ENCODE measurements at places on chromosomes 11 and 22.

DNA sequence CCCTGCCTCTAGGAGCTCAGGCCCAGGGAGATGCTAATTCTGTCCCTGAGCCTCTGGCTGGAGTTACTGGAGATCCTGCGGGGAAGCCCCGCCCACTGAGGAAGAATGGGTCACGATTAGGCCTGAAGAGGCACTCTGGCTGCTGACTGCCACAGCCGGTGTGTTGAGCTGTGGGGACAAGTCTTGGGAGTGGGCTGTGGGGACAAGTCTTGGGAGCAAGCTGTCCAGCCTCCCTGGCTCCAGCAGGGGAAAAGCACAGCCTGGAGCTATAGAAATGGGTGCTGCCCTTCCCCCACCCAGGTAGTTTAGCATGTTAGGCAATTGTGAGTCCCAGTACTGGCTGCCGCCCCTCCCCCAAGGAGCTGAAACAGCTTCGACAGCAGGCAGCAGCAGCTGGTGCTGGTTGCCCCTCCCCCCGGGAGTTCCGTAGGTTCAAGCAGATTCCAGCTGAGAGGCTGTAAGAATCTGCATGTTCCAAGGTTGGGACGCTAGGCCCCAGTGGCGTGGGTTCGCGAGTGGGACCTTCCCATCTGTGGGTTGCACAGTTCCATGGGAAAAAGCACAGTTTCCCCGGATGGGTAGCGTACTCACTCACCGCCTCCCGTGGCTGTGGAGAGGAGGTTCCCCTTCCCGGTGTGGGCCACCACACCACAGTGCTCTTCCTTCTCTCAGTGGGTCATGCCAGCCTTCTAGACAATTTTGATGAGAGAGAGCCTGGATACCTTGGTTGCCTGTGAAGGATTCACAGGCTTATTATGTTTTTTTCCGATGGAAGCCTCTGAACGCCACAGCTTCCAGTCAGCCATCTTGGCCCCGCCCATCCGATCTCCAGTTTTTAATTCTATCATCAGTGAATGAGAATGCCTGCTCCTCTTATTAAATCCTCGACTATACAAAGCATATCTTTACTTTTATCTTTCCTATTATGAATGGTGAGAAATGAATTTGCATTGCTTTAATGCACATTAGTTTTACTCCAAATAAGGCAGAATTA is 61.5 kb downstream of the MSANTD4 start:
- no peak for DNase-seq

GRCh38 chr11:70158201-70158600 is 44.9 kb upstream of the FADD start:
- DNase-seq, result no peak

DNA sequence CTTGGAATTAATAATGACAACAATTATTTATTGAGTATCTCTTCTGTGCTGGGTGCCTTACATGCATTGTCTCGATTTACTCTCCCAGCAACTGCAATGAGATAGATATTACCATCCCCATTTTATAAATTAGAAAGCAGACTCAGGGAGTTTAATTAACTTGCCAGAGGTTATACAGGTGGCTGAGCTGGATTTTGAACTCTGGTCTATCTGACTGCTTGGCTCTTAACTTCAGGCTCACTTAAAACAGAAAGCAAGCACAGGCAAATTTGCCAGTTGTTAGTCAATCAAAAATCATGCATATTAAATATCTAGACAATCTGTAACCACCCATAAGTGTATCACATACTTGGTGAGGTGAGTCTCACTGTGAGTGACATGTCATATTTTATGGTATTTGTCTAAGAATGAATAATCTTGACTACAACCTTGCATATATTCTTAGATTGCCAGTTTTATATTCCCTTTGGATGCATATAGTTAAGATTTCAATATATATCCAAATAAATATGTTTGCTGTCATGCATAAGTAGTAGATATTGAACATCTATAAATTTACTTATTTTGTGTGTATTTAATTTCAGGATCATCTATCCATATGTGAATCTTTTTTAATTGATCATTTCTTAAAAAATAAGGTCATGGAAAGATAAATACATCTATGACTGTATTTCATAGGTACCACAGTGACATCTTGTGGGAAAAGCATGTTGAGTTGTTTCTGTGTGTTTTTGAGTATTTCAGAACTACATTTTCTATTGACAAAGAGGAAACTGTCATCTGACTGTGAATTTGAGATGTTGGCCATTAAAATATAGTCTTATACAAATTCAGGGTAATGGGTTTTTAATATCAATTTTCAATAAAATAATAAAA is 112.0 kb upstream of the ARHGAP42 start:
- DNase-seq, result no peak

- no peak for DNase-seq
These were observed 130.5 kb upstream of the C11orf58 start for GRCh38 chr11:16607675-16608644.

GRCh38 chr22:32531931-32532819 is 57.6 kb downstream of the FBXO7 start:
- no peak for DNase-seq

GRCh38 chr11:64960719-64961118 is 11.2 kb downstream of the MAJIN start:
- no peak for DNase-seq

DNA sequence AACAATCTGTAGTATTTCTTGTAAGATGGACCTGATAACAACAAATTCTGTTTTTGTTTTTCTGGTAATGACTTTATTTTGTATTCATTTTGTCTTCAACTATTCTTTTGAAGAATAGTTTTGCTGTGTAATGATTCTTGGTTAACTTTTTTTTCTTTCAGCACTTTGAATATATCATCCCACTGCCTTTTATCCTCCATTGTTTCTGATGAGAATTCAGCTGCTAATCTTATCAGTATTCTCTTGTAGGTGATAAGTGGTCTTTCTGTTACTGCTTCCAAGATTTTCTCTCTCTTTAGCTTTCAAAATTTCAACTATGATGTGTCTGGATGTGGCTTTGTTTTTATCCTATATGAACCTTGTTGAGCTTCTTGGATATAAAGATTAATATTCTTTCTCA is 21.5 kb downstream of the GALNT18 start:
- no peak for DNase-seq

- no peak for DNase-seq
These were observed 30.0 kb downstream of the CYB5R2 start for GRCh38 chr11:7643314-7643713.

- DNase-seq, result no peak
These were observed 435 bp upstream of the TAF6L start for GRCh38 chr11:62770778-62771143.

DNA sequence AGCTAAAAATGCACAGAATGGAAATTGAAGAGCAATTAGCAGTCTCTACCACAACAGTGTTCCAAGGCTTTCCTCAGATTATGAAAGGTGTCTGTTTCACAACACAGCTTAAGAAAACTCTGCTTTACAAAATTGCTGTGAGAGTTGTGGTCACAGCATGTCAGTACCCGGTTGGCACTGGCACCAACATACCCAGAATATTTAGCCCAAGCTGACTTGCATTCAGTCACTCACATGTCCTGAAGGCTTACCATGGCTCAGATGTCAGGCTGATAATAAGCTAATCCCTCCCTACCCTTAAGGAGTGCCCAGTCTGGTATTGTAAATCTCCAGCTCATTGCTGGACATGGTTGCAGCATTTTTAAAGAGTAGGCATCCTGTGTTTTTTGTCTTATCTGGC is 14.9 kb downstream of the NCR3LG1 start:
- DNase-seq, result no peak

GRCh38 chr11:75811485-75811884 is 3.5 kb upstream of the UVRAG start:
- no peak for DNase-seq

- DNase-seq, result no peak
These were observed 76.3 kb downstream of the PRCP start for GRCh38 chr11:82823647-82824619.

DNA sequence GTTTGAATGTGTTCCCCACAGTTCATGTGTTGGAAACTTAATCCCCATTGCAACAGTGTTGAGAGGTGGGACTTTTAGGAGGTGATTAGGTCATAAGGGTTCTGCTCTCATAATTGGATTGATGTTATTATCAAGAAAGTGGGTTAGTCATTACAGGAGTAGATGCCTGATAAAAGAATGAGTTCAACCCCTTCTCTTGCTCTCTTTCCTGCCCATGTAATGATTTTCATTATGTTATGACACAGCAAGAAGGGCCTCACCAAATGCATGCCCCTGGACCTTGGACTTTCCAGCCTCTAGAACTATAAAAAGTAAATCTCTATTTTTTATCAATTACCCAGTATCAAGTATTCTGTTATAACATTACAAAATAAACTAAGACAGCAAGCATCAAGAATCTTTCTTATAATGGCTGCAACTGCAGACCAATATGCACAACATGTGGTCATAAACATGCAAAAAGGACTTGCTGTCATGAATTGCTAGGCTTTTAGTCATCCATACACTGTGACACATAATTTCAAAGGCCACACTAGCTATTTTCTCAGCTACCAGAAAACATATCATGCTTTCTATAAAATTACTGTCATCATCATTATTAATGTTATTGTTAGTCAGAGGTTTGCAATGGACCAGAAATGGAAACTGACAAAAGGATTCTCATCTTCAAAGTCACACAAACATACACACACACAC is 99.9 kb upstream of the GUCY1A2 start:
- DNase-seq, result no peak

DNA sequence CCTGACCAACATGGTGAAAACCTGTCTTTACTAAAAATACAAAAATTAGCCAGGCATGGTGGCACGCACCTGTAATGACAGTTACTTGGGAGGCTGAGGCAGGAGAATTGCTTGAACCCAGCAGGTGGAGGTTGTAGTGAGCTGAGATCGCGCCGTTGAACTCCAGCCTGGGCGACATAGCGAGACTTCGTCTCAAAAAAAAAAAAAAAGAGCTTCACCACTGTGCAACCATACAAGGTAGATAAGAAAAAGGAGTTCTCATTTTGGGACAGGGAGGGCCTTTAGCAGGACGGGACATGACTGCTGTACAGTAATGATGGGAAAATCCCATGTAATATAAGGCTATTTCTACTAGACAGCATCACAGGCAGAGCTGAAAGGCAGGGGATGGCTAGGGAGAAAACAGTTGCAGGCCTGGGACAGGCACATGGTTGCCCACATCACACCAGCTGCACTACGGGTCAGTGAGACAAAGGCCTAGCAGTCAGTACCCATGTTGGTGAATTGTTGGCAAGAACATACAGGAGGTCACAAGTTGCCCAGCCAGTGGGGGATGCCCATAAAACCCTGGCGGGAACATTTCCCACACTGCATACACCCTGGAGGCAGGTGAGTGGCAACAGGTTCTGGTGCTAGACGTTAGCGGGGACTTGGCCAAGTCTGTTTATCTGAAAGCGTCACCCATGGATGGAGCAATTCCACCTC is 5.4 kb downstream of the TANGO2 start:
- no peak for DNase-seq

- no peak for DNase-seq
These were observed 127.2 kb downstream of the SHANK2 start for GRCh38 chr11:71125150-71125549.

- no peak for DNase-seq
These were observed 1.4 kb upstream of the BATF2 start for GRCh38 chr11:64998141-64998540.

- DNase-seq, result no peak
These were observed 14.6 kb upstream of the FLRT1 start for GRCh38 chr11:64020976-64021756.

- no peak for DNase-seq
These were observed 142.6 kb downstream of the ATXN10 start for GRCh38 chr22:45814198-45814597.

GRCh38 chr22:32323513-32324164 is 34.0 kb upstream of the RFPL3 start:
- DNase-seq, result no peak

- peak; percentile 59 for DNase-seq
These were observed 84.1 kb downstream of the PDE2A start for GRCh38 chr11:72589802-72590761.

DNA sequence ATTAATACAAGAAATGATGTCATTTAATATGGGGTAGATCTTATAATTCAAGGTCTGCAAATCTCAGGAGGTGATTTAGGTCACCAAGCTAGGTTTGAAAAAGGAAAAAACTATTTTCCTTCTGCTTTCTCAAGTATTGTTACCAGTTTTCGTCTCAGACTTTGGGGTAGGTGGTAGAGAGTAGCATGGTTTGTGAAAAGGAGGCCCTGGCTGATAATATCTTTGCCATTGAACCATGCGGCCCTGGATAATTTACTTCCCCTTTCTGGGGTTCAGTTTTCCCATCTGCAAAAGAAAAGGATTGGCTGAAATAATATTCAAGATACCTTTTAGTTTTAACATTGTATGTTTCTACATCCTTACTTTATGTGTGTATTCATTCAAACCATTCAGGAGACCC is 92.1 kb downstream of the WNT11 start:
- no peak for DNase-seq

- DNase-seq, result no peak
These were observed 1399.9 kb downstream of the BRD1 start for GRCh38 chr22:48427731-48428211.

DNA sequence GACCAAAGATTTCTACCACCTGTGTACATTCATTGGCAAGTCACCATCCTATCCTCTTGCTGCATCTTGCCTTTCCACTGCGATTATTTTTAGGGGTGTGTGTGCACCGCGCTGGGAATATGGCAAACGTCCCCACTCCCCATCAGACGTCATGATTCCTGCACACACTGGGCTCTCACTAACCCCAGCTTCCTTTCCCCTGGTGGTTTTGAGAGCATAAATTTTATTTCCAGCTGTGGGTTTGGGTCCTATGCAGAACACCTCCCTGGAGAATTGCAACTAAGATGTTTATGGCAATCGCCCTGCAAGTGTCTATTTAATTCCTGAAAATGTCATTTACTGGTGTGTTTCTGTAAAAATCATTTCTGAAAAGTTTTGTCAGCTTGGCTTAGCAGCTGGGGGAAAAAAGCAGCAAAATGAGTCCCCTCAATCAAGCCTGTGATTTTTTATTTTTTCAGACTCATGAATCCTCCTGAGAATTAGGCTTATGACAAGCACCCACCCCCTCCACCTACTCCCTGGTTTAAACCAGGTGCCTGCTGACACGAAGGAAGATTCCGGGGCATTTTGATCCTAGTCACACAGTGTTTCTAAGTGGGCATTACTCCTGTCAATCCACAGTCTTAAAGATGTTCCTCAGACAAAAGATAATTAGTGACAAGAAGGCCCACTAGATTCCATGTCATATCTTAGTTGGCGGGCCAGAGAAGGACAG is 23.8 kb downstream of the UPB1 start:
- DNase-seq, result no peak

- DNase-seq, result no peak
These were observed 31.2 kb downstream of the MTMR3 start for GRCh38 chr22:29914165-29914564.

All from CD4-positive, alpha-beta T cell treated with Interleukin-6 for 4 hours (primary cell).